ENCODE measurements at places on chromosomes 1 and 21.
A peak's percentile ranks its signal among the peaks of the same experiment; 100 is the strongest.

DNA sequence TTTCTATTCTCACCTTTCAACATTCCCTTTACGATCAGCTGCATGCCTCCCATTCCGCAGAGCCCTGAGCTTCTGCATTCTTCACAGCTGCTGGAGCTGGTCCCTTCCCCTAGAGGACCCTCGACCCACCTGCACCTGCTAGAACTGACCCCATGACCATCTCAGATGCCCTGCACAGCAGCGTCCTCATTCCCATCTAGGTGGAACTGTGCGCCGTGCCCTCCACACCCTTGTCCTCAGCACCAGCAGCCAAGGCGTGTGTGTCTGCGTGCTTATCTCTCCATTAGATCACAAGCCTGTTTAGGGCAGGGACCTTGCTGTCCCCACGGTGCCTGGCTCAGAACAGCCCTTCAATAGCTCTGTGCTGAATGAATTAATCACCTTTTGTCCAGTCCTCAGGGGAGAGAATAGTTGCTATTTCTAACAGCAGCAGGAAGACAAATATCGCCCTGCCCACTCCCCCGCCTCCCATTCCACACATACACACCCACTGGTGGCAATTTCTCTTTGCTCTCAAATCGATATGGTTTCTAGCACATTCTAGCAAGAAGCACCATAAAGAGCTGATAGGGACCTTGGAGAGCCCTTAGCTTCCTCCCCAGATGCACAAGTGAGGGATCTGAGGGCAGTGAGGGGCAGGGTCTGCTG, 61.7 kb downstream of the KCNN3 start:
- no peak for DNase-seq

GRCh38 chr1:101145449-101145820, 91.4 kb upstream of the S1PR1 start:
- peak; percentile 72 for DNase-seq

DNA sequence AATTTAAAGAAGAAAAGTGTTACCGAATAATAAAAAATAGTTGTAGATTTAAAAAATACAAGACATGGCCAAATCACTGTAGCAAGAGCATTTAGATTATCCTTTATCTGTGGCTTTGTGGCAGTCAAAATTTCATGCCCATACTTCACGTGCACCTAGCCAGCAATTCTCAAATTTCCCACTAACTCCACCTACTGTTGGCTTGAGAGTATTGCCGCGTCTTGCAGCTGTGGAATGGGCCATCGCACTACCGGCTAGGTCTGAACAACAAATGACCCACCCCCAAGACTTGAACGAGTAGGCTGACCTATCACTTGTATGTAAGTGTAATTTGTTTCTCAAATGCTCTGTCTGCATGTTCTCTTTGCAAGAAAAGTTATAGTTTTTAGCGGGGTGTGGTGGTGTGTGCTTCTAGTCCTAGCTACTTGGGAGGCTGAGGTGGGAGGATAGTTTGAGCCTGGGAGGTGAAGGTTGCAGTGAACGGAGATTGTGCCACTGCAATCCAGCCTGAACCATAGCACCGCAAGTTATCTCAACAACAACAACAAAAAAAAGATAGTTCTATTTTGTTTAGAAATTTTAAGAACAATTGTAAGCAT, 4.1 kb downstream of the KRTAP13-4 start:
- DNase-seq, result peak; percentile 21

- DNase-seq, result no peak
Observed at GRCh38 chr1:198534548-198535418, 5.7 kb downstream of the ATP6V1G3 start.

GRCh38 chr1:32962248-32962896, 2.2 kb downstream of the RNF19B start:
- DNase-seq, result no peak

DNA sequence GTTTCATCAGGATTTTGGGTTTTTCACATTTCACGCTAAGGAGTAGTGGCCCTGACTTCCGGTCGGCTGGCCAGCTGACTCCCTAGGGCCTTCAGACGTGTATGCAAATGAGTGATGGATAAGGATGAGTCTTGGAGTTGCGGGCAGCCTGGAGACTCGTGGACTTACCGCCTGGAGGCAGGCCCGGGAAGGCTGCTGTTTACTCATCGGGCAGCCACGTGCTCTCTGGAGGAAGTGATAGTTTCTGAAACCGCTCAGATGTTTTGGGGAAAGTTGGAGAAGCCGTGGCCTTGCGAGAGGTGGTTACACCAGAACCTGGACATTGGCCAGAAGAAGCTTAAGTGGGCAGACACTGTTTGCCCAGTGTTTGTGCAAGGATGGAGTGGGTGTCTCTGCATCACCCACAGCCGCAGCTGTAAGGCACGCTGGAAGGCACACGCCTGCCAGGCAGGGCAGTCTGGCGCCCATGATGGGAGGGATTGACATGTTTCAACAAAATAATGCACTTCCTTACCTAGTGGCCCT, 23.1 kb upstream of the TNFRSF1B start:
- DNase-seq, result peak; percentile 99

- peak; percentile 38 for DNase-seq
Observed at GRCh38 chr1:20792196-20792595, 5.1 kb upstream of the HP1BP3 start.

DNA sequence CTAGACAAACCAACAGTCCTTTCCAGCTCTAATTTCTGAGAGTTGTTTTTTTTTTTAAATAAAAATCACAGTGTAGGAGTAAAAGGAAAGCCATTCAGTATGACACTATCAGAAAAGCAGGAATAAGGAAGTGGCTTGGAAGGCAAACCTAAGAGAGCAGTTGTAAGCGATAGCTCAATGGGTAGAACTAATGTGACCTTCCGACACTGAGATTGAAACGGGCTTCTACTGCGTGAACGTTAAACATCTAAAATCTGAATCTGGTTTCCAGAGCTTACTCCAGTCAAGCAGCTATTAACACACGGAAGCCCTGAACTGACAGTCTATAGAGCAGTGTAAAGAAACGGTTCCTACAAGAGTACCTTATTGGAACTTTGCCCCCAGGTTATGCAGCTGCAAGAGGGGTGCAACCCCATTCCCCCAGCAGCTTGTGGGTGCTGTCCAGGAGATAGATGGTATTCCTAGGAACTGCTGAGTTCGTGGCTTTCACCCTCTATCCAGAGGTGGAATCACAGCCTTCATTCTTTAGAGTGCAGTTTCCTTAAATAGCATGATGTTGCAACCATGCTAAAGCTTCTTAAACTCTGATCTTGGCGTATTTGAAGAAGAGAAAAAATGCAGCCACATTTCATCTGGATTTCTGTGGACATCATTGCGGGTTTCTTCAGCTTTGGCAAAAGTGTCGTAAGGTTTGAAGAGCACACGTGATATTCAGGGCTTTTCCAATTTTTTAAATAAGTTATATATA, 3.3 kb upstream of the IRF2BP2 start:
- DNase-seq, result peak; percentile 20

DNA sequence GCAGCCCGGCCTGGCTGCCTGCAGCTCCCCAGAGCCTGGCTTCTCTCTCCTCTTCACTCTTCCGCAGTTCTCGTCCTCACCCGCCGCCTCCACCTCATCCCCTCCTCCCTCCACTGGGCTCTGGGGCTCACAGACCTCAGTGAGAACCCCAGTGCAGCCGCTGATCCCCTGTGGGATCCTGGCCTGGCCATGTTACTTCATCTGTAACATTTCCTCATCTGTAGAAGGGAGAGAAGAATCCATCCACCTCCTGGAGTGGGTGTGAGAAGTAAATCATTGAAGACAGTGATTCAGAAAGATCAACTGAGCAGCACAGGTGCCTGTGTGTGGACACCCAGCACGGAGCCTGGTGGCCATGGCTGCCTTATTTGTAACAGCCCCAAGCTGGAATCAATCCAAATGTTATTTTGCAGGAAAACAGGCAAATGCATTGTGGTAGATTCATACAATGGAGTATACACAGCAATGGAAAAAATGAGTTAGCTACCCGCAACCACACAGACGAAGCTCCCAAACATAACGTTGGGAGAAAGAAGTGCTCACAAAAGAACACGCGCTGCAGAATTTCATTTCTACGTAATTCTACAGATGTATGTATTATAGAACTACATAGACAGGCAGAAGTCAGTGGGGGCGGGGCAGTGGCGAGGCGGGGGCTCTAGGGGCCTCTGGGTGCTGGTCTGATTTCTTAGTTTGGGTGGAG, 8.7 kb downstream of the LAPTM5 start:
- no peak for DNase-seq

DNA sequence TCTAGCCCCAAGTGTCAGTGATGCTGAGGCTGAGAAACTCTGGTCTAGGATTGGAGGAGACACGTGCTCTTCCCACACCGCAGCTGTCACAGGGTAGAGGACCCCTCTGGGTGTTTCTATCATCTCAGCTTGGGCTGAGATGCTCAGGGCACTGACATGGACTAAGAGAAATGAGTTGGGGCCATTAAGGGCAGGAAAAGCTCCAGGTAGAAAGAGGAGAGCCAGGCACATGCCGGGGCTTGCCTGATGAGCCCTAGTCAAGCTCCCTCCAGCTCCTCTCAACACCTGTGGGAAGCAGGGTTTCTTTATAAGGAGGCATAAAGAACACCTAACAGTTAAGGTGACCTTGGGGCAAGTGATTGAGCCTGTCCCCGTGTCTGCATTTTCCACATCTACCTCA, 17.3 kb downstream of the ABCA4 start:
- DNase-seq, result no peak

GRCh38 chr21:45004481-45005247, 64.8 kb downstream of the SLX9 start:
- DNase-seq, result peak; percentile 39

DNA sequence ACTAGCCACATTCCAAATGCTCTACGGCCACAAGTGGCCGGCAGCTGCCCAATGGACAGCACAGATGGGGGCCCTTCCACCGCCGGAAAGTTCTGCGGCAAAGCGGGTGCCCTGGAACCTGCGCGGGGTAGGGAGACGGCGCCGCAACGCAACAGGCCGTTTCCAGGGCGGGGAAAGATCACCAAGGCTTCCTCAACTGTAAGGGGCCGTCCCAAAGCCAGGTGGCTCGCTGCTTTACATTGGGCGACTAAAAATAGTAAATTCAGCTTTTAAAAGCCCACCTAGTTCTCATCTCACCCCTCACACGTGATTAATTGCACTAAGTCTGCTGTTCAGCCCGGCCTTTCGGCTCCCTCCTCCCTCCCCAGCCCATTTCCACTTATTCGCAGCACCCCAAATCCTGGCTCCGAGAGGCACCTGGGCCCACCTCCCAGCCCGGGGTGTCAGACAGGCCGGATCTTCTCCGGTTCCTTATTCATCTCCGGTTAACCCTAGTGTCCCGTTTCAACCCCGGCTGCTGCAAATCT, 643 bp downstream of the CFAP298 start:
- DNase-seq, result peak; percentile 2

- no peak for DNase-seq
Observed at GRCh38 chr1:191074881-191075280, 597.2 kb upstream of the BRINP3 start.

GRCh38 chr1:1832166-1832565, 53.9 kb upstream of the NADK start:
- DNase-seq, result no peak

DNA sequence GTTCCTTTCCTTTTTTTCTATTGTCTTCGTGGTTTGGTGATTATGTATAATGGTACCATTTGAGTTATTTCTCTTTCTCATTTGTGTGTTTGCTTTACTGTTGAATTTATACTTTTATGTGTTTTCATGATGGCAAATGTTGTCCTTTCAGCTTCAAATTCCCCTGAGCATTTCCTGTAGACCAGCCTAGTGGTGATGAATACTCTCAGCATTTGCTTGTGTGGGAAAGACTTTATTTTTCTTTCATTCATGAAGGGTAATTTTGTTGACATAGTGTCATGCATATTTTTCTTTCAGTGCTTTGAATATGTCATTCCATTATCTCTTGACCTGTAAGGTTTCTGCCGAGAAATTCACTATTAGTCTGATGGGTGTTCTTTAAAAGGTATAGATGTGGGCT, 166.6 kb upstream of the GORAB start:
- DNase-seq, result no peak

GRCh38 chr1:26828411-26828991, 2.0 kb downstream of the ZDHHC18 start:
- no peak for DNase-seq

DNA sequence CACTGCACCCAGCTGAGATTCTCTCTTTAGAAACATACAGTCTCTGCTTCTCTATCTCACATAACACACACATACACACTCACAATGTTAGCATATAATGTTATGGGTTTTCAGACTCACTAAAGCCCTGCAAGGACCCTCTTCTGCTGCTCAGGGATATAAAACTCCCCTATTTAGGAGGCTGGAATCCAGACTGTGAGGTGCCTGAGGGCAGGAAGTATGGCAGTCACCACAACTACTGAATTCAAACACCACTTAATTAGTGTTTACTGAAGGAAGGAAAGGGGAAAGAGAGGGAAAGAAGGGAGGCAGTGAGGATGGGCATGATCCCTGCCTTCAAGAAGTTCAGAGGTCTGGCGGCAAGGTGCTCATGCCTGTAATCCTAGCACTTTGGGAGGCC, 7.8 kb upstream of the CDK18 start:
- DNase-seq, result no peak

- no peak for DNase-seq
Observed at GRCh38 chr1:76587212-76587611, 280.1 kb upstream of the ST6GALNAC5 start.

GRCh38 chr1:227306689-227307088, 11.6 kb downstream of the CDC42BPA start:
- DNase-seq, result no peak

DNA sequence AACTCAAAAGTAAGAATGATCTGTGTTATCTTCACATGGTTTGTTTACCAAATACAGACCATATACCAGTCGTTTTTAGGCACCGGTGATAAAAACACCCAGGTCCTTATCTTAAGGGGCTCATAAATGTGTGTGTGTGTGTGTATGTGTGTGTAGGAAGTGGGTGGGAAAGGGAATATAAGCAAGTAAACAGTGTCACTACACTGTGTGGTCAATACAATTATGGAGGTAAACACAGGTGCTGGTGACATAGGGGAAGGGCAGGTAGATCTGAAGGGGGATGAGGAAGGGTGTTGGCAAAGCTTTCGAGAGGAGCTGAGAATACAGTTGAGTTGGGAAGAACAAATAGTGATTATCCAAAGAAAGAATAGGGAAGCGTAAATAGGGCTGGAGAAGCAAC, 19.1 kb upstream of the MRPS6 start:
- DNase-seq, result no peak

- DNase-seq, result no peak
Observed at GRCh38 chr1:54053745-54054437, 483 bp downstream of the TCEANC2 start.

GRCh38 chr1:3399732-3400131, 54.7 kb upstream of the ARHGEF16 start:
- DNase-seq, result no peak

GRCh38 chr1:9289090-9289534, 3.6 kb upstream of the SPSB1 start:
- DNase-seq, result peak; percentile 61

GRCh38 chr1:84496498-84496897, 9.7 kb upstream of the SPATA1 start:
- no peak for DNase-seq

DNA sequence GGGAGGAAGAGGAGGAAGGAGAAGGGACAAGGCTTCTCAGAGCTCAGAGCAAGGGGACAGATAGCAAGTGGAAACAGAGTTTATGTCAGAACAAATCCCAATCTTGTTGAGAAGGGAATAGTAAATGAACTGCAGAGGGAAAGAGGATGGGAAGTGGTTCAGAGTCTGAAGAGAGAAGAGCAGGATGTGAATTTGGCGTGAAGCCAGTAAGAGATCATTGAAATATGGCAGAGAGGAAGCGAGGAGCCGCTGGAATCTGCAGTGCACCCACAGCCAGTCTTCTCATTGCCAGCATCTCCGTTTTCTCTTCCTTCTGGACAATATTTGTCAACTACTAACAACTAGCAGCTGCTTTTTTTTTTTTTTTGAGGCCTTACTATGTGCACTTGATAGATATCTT, 19.1 kb downstream of the OLFML3 start:
- DNase-seq, result no peak

Measured in NCI-H226 (cell line).